NCI-H2171 (cell line): ENCODE measurements at places on chromosomes 4 and X.

DNA sequence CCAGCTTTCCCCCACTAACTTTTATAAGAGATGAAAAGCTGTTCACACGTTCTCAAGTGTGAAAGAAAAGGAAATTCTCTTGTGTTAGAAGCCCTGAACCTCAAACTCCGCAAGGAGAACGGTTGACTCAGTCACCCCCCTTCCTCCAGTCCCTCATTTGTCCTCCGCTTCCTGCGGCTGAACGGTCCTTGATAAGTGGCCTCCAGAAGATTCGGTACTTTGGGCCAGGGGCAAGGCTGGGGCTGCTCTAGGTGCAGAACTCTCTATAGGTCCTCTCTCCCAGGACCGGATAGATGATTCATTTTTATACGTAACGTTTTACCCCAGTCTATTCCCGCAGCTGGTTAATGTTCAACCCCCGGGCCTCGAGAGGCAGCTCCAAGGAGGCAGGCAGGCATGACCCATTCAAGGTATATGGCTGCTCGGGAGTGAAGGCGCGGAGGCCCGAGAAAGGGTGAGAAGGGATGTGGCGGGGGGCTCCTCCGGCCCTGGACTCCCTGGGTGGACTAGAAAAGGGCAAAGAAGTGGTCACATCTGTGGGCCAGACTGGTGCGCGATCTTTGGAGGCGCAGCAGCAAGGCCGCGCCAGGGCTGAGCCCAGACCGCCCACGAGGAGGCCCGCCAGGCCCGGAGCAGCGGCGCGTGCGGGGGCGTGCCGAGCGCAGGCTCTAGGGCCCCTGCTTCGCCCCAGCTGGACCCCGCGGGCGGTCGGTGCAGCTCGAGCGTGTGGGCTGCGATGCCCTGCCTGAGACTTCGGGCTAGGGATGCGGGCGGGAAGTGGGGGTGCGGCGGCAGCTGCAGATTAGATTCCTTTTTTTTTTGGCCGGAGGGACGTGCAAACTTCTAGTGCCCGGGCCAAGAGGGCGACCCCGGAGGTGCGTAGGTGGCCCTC, 11.7 kb downstream of the PITX2 start:
- no peak for DNase-seq

DNA sequence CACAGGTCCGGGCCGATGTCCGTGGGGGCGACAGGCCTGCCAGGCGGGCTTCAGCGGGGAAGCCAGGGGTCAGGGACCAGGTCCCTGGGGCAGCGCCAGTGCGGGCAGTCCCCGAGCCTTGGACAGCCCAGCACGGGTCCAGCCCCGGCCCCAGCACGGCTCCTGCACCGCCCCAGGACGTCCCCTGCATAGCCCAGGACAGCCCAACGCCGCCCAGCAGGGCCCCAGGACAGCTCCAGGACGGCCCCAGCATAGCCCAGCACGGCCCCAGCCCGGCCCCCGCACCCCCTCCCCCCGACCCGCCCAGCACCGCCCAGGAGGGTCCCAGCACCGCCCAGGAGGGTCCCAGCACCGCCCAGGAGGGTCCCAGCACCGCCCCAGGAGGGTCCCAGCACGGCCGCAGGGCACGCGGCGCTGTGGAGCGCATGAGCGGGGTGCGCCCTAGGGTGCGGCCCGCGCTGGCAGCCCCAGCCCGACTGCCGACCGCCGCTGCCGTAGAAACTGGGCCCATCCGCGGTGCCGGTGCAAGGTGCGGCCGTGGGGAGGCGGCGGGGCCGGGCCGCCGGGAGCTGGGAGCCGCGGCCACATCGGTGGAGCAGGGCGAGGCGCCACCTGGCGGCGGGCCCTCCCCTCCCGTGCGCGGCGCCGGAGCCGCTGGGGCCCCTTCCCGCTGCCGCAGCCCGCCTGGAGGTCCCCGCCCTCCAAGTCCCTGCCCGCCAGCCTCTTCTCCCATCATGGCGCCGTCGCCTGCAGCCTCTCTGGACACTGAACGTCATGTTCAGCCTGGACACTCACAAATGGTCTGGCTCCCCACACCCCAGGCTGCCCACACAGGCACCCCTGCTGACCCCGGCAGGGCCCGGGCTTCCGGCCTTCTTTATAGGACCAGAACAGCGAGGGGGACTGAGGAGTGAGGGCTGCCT, 106.8 kb upstream of the NKX1-1 start:
- peak; percentile 2 for DNase-seq

DNA sequence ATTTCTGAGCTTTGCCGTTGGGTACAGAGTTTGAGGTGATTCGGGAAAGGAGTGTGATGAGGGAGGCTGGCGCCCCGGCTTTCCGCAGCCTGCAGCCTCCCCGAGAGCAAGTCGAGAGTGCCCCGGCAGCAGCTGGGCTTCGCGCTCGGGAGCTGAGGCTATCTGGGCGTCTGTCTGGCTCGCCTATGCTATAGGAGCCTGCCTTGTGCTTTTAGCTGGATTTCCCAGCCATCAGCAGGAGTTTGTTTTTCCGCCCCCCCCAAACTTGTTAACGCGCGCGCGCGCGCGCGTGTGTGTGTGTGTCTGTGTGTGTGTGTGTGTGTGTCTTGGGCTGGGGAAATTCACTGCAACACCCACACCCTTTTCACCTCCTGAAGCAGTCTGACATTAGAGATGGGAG, 765 bp upstream of the DGKK start:
- DNase-seq, result no peak

- DNase-seq, result no peak
Measured at GRCh38 chr4:6926681-6927478, 17.3 kb downstream of the TBC1D14 start.

GRCh38 chr4:147050356-147050765, 104.7 kb upstream of the TTC29 start:
- DNase-seq, result no peak

GRCh38 chr4:172751550-172751949, 417.1 kb upstream of the GALNT7 start:
- no peak for DNase-seq

GRCh38 chr4:109562457-109563239, 2.6 kb downstream of the MCUB start:
- DNase-seq, result no peak
